ENCODE measurements at places on chromosomes 6 and 20.

DNA sequence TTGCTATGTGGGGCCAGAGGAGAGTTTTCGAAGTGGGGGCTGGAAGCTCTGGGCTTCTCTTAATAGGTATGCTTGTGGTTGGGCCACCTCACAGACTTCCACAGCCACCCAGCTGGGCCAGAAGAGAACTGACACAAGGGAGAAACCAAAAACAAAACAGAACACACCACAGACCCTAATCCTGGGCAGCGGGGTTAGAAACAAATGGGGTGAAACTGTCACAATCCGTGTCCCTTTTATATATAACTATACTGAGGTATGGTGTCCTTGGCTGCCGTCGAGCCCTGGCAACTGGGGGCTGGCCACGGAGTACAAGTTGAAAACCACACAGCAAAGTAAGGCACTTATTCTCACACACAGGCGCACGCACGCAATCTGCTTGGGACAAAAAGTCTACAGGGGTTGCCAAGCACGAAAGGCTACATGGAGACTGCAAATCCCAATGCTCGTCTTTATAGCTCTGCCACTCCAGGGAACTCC is 78.3 kb downstream of the TRAM2 start:
- no peak for DNase-seq

- peak; percentile 19 for DNase-seq
Measured at GRCh38 chr6:79868098-79868722, 79.1 kb downstream of the ELOVL4 start.

DNA sequence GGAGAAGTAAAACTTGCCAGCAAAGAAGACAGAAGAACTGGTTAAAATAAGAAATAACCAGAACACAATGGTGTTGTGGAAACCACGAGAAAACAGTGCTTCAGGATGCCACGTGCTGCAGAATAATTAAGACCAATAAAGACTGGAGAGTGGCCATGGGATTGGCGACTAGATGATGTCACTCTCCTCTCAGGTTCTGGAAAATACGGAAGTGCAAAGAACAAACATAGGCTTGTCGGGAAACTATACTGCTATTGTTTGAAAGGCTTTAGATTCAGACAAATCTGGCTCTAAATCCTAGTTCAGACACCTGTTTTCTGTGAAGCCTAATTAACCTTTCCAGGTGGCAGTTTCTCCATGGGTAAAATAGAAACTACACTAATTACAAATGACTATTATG is 138.4 kb upstream of the STXBP5 start:
- no peak for DNase-seq

DNA sequence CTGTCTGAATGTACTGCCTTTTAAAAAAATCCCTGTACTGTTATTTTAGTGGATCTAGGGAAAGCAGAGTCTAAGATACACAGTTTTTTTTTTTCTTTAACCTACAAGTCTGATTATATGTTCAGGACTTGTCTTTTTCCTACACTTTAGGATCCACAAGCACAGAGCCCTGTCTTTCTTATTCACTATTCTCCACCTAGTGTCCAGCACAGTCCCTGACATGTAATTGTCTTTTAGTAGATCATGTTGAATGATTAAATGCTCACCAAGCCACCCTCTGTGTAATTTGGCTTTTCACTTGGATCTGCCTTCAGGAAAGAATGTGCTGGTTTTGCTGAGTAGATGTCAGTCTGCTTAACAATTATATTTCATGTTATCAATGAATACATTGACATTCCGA is 35.8 kb upstream of the YWHAB start:
- no peak for DNase-seq

DNA sequence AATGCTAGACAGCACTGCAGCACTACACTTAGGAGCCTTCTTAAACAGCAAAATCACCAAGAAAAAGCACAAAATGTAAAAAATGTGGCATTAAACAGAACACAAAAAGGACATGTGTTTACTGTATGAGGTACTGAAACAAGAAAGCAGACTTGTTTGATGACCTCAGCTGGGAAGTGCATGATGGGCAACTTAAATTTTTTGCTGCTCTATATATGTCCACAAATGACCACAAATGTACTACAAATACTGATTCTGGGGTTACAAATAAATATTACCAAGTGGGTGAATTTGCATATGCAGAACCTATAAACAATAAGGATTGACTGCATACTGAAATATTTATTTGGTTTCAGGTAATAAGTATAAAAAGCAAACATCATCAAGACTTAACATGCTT is 13.1 kb downstream of the RAB23 start:
- no peak for DNase-seq

- no peak for DNase-seq
Measured at GRCh38 chr20:13263451-13263850, 42.4 kb downstream of the ISM1 start.

All from activated T-cell treated with anti-CD3 and anti-CD28 coated beads for 4 hours (primary cell).